ENCODE measurements at places on chromosomes 12 and 14.
A peak's percentile ranks its signal among the peaks of the same experiment; 100 is the strongest.

GRCh38 chr12:27595231-27595642 lies 71.2 kb downstream of the PPFIBP1 start:
- DNase-seq, result peak; percentile 54

GRCh38 chr12:111600205-111600642 lies 1.1 kb upstream of the ATXN2 start:
- DNase-seq, result no peak

DNA sequence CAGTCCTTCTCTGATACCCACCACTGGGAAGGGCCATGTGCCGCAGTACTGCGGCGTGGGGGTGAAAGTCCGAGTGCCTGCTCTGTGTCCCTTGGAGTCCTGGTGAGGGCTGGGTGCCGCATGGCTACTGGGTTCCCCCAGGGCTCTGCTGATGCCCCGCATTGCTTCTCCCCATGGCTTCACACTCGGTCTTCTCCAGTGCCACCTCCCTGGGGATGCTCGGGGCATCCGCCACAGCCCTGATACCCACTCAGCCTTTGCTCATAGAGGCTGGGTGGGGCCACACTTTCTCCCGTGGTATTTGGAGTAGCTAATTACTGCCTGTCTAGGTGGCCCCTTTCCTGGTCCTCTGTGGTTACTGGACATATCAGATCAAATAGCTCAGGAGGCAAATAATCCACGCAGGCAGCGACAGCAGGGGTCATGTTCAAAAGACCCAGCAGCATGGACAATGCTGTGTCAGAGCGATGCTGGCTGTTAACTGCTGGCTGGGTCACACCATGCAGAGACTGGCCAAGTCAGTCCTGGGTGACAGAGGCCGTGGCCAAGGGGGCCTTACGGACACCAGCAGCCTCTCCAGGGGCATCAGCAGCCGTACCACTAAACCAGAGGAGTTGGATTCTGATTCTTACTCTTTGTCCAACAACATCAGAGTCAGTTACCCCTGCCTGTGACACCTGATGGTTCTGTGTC lies 106.5 kb downstream of the ADGRD1 start:
- DNase-seq, result no peak

DNA sequence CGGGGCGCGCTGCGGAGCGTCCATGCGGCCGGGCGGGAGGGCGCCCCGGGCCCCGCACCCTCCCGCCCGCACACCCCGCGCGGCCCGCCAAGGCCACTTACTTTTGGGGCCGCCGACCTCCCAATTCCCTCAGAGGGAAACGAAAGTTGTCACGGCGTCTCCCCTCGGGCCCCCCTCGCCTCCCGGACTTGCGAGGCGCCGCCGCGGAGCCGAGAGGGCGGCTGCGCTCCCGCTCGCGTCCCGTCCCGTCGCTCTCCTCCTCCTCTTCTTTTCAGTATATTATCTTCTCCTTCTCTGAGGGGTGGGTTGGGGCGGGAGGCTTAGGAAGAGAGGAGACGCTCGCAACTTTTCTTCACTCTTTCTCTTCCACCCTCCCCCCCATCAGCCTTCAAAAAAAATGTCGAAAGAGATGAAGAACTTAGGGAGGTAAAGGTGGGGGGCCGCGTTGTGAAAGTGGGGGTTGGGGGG lies 613 bp downstream of the DUSP16 start:
- no peak for DNase-seq

- DNase-seq, result no peak
Measured at GRCh38 chr12:66665435-66665985, 13.4 kb downstream of the GRIP1 start.

DNA sequence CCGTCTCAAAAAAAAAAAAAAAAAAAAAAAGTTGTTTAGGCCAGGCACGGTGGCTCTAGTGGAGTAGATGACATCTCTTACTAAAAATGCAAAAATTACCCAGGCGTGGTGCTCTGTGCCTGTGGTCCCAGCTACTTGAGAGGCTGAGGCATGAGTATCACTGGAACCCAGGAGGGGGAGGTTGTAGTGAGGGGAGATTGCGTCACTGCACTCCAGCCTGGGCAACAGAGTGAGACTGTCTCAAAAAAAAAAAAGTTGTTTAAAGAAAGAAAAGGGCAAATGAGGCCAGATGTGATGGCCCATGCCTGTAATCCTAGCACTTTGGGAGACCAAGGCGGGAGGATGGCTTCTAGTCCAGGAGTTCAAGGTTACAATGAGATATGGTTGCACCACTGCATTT lies 36.6 kb upstream of the SPPL3 start:
- no peak for DNase-seq

DNA sequence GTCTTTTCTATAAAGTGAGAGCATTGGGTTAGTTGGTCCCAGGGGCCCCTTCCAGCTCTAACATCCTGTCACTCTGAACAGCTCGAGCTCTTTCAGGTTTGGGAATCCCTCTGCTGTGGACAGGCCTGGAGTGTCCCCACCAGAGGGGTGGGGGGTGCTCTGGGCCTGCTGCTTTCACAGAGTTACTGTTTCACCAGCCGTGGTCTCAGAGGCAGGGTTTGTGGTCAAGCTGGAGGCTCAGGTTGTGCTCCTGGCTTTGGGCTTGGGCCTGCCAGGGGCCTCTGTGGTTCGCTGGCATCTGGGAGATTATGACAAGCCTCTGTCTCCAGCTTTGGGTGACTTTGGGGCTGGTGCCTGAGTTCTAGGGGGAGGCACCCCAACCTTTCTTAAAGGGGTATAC lies 59.6 kb downstream of the FBXL14 start:
- no peak for DNase-seq

- DNase-seq, result no peak
Measured at GRCh38 chr14:90483571-90483974, 86.7 kb downstream of the CALM1 start.

GRCh38 chr12:29242921-29243431 lies 93.9 kb downstream of the FAR2 start:
- DNase-seq, result peak; percentile 91

DNA sequence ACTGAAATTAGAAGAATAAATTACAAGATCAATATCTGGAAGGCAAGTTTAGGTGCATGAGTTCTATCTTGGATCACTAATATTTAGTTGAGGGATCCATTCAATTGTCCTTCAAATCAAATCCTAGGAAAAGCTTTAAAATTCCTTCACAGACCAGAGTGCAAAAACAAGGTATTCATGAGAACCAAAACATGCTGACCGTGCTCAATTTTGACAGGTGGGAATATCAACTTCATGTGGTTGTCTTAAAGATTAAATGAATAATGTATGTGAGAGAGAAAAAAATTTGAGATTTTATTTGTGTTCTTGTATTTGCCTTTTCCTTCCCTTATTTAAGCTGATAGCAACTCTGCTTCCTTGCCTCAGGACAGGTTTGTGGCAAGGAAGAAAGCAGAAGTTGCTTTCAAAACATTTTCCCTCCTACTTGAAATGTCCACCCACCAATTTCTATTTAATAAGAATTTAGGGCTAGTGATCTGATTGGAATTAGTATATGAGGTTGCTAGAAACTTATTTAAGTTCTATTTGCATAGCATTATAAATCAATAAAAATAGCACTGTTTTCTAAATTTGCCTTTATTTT lies 4.9 kb upstream of the PPP1R12A start:
- no peak for DNase-seq

DNA sequence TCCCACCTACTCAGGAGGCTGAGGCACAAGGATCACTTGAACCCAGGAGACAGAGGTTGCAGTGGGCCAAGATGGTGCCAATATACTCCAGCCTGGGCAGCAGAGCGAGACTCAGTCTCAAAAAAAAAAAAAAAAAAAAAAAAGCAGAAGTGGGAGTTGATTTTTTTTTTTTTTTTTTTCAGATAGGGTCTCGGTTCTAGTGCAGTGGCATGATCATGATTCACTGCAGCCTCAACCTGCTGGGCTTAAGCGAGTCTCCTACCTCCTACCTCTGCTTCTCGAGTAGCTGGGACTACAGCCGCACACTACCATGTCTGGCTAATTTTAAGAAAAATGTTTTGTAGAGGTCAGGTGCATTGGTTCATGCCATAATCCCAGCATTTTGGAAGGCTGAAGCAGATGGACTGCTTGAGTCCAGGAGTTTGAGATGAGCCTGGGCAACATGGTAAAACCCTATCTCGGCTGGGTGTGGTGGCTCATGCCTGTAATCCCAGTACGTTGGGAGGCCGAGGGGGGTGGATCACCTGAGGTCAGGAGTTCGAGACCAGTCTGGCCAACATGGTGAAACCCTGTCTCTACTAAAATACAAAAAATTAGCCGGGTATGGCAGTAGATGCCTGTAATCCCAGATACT lies 16.3 kb upstream of the HSP90AA1 start:
- no peak for DNase-seq

- no peak for DNase-seq
Measured at GRCh38 chr12:79155683-79156082, 291.1 kb downstream of the SYT1 start.

GRCh38 chr14:69260190-69260860 lies 367 bp downstream of the GALNT16 start:
- DNase-seq, result no peak

DNA sequence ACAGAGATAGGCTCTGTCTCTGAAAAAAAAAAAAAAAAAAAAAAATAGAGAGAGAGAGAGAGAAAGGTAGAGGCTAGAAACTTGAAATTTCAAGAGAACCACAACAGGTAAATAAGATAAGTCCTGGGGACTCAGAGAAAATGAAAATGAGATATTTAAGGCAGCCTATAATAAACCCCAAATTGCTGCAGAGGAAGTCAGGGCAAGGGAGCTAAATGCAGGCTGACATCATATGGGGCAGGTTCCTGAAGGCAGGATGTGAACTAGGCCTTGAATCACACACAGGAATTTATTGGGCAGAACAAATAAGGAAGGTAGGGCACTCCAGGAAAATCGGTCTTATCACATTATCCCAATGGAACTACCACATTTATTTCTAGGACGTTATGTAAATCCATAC lies 54.9 kb upstream of the NUDT4 start:
- DNase-seq, result peak; percentile 35

DNA sequence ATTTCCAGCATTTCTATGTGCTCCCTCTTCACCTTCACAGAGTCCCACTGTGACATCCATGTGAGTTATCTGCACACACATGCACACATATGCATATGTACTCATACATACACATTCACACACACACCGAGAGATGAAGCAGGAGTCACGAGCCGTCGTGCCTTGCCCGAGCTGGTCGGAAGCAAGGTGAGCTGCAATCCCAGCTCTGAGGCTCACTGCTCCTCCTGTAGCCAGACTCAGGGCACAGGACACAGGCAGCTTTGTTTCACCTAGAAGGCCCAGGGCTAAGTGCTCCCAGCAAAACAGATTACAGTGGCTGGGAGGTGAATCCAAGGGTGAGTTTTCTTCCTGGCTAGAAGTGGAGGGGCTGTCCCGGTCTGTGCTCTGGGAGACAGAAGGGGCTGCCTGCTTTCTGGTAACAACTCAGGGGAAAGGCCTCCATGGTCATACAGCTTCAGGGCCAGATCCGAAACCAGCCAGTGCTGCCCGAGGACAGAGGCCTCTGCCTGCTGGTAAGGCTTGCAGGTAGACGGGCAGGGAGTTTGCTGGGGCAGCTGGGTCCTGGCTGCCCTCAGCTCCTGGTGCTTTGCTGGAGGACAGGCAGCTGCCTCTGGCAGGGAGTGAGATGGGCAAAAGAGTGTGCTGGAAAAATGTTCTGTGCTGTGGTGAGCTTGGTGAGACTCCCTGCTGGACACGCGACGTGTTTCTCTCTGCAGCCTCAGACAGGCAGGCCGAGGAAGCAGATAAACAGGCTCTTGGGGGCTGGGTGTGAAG lies 123.7 kb downstream of the CRACR2A start:
- no peak for DNase-seq

DNA sequence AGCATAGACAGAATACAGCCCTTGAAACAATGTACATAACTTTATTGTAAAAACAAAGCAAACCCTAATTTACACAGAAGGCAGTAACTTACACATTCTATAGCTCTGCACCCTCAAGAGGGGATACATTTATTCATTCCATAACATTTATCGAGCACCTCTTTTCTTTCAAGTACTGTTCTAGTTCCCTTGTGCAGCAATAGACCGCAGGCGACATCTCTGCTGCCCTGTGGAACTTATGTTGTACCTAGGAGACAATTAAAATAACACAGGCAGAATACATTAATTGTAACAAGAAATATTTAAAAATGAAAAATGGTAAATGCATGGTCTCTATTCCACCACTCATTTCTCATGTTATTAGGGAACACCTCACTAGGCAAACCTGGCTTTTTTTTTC lies 1.4 kb upstream of the ARHGDIB start:
- DNase-seq, result no peak

GRCh38 chr12:45355730-45356129 lies 139.8 kb downstream of the ANO6 start:
- DNase-seq, result no peak

DNA sequence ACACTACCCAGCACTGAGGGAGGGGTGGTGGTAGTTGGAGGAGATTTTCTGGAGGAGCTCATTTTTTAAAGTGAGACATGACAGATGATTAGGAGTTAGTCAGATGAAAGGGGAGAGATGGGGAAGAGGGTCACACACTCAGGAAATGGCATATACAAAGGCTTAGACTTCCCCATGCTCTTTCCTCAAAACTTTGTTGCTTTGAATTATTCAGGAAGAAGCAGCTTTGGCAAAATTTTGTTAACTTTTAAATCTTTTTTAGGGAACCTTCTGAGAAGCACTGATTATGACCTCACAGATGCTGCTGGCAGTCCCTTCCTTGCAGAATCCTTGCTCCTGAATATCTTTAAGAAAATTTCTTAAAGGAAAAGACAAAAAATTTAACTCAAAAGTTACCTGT lies 19.8 kb downstream of the ALDH6A1 start:
- no peak for DNase-seq

- no peak for DNase-seq
Measured at GRCh38 chr14:99803106-99803775, 10.0 kb downstream of the EML1 start.

GRCh38 chr12:5022465-5023061 lies 21.1 kb upstream of the KCNA5 start:
- DNase-seq, result no peak

- no peak for DNase-seq
Measured at GRCh38 chr14:37093364-37093763, 79.0 kb downstream of the SLC25A21 start.
